ENCODE measurements at places on chromosomes 7 and 10.

- peak; percentile 74 for DNase-seq
Measured at GRCh38 chr10:624605-625332, 64.7 kb downstream of the DIP2C start.

- DNase-seq, result no peak
Measured at GRCh38 chr7:27116962-27117886, 13.3 kb downstream of the HOXA4 start.

GRCh38 chr7:113159746-113160339 lies 41.5 kb upstream of the SMIM30 start:
- peak; percentile 40 for DNase-seq

DNA sequence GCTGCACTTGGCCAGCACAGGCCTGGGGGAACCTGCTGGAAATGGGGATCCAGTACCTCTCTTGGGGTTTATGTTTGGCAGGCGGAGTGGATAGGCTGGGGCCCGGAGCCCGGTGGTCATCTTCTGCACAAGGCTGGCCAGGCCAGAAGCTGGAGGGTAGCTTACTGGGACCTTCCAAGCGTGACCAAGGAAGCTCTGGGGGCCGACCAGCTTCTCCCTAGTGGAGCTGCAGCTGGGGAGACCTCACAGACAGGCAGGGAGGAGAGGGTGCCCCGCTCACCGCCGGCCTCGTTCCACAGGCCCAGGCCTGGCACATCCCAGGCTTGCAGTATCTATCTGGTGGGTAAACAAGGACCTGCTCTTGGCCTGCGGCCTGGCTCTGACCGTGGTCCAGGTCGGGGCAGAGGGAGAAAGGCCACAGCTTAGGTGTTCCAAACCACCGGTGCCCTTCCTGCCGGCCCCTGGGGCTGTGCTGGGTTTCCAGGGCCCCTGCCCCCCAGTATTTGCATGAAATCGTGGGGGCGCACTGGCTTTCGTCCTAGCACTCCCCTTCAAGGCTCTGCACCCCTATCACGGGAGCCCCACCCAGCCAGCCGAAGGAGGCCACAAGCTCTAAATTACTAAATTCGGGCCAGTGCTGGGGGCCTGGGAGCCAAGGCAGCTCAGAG lies 1.5 kb upstream of the ELFN1 start:
- DNase-seq, result no peak

DNA sequence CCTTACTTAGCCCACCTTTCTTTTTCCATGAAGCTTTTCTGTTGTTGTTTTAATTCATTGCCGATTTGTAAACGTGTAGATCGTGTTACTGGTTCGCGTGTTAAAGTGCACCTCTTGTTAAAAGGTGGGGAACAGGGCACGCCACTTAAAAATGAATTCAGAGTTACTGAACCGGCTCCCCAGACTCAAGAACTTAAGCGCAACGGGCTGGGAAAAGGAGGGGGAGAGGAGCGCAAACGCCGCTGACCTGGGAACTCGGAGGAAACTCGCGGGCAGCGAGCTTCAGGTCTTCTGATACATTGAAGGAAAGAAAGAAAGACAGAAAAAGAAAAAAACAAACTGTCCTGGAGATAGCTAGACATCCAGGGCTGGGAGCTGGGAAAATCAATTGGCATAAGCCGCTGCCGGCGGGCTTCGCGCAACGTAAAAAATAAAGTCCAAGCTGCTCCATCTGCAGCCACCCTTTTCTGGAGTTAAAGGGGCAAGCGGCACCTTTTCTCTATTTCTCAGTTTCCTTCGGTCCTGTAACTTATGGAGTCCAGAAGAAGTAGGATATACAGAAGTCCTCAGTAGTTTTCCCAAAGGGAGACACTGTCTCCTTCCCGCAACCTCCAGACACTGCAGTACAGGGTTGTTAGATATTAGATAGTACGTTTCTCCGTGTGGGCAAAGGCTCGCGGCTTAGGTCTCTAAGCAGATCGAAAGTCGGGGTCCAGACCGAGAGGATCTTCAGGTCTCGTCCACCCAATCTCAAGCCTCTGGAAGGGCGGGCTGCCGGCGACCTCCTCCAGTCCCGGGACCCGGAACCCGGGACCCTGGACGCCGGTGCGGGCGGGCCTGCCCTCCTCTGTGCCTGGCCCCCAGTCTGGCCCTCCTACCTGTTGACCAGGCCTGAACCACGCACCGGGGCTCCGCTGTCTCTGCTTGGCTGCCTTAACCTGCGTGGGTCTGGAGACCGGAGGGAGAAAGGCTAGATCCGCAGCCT lies 1.8 kb upstream of the DLX6 start:
- no peak for DNase-seq

- peak; percentile 48 for DNase-seq
Measured at GRCh38 chr7:81004098-81004497, 85.2 kb upstream of the SEMA3C start.

DNA sequence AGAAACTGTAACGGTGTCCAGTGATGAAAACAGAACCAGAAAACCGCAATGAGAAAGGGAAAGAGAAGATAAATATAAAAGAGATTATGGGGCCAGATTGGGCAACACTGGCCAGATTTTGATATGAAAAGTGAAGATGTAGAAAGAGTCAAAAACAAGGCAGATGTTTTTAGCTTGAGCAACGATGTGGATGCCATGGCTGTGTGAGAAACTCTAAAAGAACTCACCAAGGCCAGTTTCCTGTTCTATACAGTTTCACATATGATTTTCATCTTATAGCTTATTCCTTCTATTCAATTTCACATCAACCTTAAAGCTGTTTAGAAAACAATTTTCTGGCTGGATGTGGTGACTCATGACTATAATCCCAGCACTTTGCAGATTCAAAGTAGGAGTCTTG lies 36.3 kb downstream of the CSTF2T start:
- DNase-seq, result no peak

GRCh38 chr7:74006032-74006431 lies 21.9 kb upstream of the ELN start:
- no peak for DNase-seq

DNA sequence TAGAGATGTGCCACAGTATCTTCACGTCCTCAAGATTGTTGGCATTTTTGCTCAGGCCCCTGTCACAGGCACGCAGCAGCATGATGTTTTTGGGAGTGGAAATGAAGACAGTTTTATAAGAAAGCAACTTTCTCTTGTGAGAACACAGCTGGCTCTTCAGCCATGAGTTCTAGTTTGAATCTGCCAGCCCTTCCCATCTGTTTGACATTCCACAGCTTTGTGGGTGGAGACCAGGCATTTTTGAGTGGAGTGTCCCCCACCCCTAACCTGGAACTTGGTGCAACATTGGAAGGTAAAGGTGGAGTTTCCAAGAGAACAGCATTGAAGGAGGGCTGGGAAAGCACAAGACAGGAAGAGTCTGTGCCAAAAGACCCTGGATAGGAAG lies 253.1 kb upstream of the IGFBP3 start:
- no peak for DNase-seq

GRCh38 chr10:117424883-117425649 lies 49.8 kb upstream of the PDZD8 start:
- no peak for DNase-seq

GRCh38 chr10:68526634-68527307 lies 552 bp downstream of the SLC25A16 start:
- no peak for DNase-seq

DNA sequence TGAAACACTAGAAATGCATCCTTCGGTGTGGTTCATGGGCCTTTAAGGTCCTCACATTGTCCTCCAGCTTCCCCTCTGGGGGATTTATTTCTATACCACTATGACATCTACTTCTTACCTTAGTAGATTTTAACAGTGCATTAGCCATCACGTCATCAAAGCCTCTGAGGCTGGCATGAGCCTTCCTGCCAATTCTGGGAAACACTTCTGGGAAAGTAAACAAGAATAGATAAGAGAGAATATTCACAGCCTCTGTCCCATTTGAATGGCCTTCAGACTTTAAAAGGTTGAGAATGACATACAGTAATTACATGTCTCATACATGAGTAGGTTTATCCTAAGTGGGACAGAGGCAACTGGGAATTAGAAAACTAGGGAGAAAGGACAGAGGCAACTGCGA lies 89.7 kb downstream of the AMPH start:
- no peak for DNase-seq

DNA sequence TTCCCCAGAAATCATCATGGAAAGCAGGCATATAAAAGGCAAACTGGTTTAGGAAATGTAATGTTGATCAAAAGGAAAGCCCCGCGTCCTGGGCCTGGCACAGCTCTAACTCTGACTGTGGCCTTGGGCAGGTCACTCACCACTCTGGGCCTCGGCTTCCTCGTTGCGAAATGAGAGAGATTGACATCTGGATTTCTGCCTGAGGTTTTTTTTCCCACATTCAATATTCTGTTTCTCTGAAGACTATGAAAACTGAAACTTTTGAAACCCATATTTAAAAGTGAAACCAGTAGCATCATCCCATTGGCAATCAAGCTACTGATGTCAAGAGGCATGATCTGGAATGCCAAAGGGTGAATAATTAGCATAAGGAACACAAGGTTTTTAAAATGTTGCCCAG lies 369.7 kb upstream of the NPVF start:
- DNase-seq, result no peak

DNA sequence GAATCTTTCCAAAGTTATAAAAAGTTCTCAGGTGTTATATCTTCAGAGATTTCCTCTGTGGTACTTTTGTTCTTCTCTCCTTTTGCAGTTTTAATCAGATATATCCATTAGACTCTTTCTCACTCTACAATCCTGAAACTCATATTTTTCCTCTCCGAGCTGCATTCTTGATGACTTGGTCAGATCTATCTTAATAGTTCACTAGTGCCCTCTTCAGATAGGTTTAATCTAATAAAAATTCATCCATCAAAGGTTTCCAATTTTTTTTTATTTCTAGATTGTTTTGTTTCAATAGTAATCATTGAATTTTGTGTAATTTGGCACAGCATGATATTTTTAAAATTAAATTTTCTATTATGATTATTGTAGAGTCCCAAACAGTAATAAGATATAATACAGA lies 21.8 kb upstream of the DGKB start:
- peak; percentile 15 for DNase-seq

DNA sequence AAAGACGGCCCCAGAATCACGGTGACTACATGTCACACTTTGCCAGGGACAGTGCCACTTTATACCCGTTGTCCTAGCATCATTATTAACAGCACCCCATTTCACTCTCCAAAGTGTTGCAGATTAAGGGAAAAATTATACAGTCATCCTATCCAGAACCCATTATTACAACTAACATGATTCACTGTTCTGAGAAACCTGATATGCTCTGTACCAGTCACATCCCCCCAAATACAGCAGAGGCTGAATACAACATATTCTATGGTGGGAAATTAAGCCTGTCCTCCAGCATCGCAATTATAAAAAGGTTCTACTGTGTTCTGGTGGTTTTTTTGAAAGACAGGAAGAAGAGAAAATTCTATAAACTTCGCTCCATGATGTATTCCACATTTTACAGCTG lies 162.1 kb downstream of the JAZF1 start:
- DNase-seq, result peak; percentile 69

DNA sequence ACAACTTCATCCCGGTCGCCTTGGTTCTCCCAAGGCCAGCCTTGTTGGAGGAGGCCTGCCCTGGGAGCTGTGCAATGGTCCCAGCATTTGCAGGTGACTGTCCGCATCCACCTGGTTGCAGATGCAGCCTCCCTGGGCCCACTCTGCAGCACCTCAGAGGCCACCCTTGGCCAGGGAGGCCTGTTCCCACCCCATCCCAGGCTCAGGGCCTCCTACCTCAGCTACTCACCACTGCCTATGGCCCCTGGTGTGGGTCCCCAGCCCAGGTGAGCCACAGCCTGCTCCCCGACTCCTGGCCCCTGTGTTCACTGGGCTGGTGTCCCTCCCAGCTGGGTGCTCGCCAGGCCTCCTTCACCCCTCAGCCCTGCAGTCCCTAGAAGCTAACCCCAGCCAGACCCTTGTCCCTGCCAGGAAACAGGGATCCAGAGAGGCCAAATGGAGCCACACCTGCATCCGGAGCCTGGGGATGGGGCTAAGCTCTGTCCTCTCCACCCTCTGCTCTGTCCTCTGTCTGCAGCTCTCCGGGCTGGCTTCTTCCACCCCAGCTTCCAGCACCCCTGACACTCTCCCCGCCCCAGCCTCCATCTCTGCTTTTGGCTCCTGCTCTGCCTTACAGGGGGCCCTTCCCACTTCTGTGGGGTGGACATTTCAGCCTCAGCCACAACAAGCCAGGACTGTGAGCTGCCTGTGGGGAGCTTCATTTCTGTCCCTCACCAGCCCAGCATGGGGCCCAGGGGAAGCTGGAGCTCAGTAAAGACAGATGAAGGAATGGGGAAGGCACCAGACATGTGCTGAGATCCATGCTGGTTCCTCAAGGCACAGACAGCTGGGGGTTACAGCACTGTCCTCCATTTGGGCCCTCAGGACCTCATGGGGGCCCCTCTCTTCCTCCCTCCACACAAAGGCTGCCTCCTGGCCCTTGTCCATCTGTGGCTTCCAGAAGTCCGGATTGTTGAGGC lies 35.6 kb upstream of the ANTXRL start:
- DNase-seq, result no peak

DNA sequence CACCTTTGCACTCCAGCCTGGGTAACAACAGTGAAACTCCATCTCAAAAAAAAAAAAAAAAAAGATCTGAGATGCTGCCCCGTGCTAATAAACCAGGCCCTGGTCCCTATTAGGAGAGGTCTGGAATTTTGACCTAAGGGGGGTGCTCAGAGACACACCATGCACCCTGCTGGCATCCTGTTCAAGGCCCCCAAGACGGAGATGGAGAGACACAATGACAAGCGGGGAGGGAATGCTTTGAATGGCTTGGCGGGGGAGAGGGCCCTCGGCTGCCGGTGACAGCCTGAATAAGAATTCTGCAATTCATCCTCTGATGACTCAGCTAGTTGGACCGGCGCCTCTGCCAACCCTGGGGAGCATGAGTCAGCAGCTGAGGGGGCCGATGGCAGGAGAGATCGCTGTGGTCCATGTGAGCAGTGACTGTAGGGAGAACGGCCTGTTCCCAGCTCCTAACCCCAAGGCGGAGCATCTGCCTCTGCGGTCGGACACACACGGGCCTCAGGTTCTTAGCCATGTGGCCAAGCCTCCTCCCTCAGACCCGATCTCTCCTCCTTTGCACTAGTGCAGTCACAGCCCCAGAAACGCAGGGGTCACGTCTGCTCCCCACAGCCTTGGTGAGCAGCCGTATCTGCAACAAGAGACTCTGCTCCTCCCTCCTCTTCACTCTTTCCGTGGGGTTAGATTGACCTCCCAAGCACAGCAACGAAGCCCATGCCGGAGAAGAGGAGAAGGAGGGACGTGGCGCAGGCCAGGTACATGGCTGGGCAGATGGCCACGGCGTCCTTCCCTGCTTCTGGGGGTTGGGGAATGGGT lies 14.9 kb downstream of the TRIM56 start:
- DNase-seq, result peak; percentile 100

- no peak for DNase-seq
Measured at GRCh38 chr7:55818686-55819085, 43.9 kb downstream of the SEPTIN14 start.

DNA sequence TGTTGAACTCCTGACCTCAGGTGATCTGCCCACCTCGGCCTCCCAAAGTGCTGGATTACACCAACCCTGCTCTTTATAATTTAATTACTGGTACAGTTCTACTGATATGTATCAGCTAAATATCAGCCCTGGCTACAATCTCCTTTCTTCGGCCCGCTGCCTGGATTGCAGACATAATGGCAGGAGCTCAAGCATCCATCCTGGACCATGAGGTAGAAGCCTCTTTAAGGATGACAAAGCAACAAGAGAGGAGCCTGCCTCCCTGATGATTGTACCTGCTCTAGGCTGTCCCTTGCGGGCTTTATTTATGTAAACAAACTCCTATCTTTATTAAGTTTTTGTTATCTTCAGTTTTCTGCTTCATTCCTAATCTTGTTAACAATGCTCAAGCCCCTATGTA lies 5.6 kb upstream of the PSAP start:
- no peak for DNase-seq
